ENCODE measurements at places on chromosomes 1 and 21.

GRCh38 chr1:178540646-178541045 is 27.7 kb downstream of the TEX35 start:
- DNase-seq: peak; percentile 88

DNA sequence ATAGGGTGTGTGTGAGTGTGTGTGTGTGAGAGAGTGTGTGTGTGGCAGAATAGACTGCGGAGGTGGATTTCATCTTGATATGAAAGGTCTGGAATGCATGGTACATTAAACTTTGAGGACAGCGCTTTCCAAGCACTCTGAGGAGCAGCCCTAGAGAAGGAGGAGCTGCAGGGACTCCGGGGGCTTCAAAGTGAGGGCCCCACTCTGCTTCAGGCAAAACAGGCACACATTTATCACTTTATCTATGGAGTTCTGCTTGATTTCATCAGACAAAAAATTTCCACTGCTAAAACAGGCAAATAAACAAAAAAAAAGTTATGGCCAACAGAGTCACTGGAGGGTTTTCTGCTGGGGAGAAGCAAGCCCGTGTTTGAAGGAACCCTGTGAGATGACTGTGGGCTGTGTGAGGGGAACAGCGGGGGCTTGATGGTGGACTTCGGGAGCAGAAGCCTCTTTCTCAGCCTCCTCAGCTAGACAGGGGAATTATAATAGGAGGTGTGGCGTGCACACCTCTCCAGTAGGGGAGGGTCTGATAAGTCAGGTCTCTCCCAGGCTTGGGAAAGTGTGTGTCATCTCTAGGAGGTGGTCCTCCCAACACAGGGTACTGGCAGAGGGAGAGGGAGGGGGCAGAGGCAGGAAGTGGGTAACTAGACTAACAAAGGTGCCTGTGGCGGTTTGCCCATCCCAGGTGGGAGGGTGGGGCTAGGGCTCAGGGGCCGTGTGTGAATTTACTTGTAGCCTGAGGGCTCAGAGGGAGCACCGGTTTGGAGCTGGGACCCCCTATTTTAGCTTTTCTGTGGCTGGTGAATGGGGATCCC is 18.3 kb upstream of the HDAC1 start:
- DNase-seq: peak; percentile 12

GRCh38 chr1:87132284-87132870 is 196.3 kb upstream of the LMO4 start:
- DNase-seq: no peak

- peak; percentile 40 for DNase-seq
These were observed 166.6 kb upstream of the COL11A1 start for GRCh38 chr1:103274886-103275285.

- no peak for DNase-seq
These were observed 117.4 kb upstream of the PLPPR5 start for GRCh38 chr1:99122039-99122438.

DNA sequence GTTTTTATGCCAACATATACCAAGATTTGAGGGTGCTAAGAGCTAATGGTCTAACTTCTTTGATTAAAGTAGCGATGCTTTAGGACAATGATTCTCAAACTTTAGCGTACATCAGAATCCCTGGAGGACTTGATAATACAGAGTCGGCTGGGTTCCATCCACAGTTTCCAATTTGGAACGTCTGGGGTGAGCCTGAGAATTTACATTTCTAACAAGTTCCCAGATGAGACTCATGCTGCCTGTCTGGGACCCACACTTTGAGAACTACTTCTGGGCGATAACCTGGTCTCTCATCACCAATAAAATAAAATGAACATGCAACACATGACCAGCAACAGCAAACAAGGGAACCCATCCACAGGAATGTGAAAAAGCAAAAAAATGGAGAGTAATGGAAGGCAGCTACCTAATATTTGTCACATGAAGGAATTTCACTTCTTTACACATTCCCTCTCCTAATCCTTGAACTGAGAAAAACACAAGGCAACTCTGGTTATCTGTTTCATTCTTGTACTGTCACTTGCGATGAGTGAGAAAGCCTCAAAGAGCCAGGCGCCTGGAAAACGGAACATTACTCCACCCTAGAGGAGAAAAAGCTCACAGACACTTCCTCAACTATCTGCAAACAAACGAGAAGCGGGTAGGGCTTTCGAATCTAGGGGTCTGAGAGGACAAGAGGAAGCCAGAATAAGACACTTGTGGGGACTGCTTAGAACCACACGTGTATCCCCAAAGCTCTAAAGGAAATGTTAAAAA is 14.0 kb downstream of the HSF2BP start:
- peak; percentile 86 for DNase-seq

GRCh38 chr1:241817956-241818612 is 29.9 kb upstream of the EXO1 start:
- DNase-seq: no peak

GRCh38 chr1:69673321-69673720 is 105.6 kb downstream of the LRRC7 start:
- no peak for DNase-seq

DNA sequence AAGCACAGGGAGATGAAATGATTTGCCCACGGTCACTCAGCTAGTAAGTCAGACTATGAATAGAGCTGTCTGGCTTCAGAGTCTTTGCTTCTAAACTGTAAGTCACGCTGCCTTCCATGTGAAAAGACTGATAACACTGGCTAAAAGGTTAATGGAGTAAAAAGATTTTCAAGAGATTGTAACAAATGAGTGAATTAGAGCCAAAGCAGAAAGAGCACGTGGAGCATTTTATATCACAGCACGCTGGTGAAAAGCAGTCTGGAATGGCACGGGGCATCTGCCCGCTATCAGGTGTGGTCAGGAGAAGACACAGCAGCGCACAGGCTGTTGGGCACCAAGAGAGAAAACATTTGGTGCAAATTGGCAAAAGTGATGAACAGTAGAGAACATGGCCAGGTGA is 144.8 kb upstream of the GALNT2 start:
- no peak for DNase-seq

DNA sequence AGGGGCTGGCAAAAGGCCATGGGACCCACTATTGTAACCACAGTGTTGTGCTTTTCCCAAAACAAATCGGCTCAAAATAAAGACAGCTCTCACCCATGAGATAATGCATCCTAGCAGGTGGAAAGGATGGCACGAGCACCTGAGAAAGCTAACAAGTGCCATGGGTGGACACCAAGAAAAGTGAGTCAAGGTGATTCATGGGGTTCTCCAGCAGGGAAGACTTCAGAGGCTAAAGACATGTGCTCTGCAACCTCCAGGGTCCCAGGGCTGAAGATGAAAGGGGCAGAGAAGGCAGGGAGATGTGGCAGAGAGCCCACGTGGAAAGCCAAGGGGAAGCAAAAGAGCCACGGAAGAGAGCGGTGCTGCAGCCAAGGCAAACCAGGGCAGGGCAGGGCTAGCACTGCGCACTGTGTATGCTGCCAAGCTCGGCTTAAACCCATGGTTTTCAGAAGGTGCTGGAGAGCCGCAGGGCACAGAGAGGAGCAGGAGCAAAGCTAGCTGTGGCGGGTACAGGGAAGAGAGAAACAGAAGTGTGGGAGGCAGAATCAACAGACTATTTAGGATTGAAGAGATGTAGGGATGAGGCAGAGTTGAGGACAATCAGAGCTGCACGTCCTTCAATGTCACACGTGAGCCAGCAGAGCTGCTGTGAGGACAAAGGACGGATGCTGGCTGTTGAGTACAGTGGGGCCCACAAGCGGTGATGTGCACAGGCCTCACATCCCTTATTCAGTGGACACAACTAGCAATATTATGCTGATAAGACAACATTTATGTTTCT is 41.8 kb upstream of the C1orf198 start:
- DNase-seq: no peak

- no peak for DNase-seq
These were observed 89.4 kb upstream of the KCNJ15 start for GRCh38 chr21:38167345-38167744.

GRCh38 chr1:205344066-205344928 is 12.4 kb downstream of the KLHDC8A start:
- DNase-seq: no peak
